ENCODE measurements at places on chromosomes 7 and 10. TPM values are rescaled to one million over a fixed set of nuclear protein-coding genes. Genes with fewer than 3 reads are reported as not detected.

The NEBL gene
- total RNA-seq, result 716 TPM

The UCN3 gene
- total RNA-seq, result not detected

DNA sequence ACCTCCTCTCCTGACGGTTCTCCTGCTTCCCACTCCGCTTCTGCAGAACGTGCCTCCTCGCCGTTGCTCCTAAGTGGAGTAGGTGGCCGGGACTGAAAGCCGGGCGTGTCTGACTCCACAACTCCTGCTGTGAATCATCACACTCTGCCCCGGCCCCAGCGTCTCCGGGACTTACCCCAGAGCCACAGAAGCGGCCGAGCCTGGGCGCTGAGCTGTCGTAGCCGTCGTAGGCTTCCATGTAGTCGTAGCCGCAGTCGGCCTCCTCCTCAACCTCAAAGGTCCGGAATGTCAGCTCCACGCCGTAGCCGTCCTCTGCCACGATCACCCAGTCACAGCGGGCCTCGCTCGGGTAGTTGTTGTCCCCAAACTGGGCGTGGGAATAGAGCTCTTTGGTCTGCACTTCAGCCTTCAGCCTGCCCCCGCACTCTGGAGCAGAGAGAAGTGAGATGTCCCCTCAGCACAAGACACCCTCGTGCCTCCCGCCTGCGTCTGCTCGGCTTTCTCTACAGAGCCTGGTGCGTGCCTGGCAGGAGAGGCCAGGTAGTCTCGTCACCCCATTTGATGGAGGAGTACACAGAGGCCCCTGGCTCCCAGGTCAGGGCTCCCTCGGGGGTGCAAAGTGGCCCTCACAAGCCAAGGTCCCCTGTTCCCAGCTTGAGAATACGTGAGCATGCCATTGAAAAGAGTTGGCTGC is 11.2 kb upstream of the OPALIN start:
- no peak for DNase-seq

DNA sequence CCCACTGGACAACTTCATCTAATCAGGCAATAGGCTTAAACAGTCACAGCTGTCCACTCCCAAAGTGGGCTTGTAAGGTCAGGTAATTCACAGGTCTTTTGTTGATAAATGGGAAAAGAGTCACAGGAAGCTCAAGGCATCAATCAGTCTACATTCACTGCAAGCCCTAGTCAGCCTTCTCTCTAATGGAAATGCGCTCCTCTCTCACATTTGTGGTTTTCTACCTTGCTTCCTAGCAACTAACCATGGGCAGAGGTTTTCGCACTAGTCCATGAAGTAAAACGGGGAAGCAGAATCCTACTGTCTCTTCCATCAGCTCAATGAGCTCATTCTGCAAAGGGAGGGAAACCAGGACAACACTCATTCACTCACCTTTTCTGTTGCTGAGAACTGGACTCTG is 53.5 kb upstream of the APBB1IP start:
- no peak for DNase-seq

- DNase-seq, result no peak
These were observed 19.6 kb downstream of the AKR1C1 start for GRCh38 chr10:4982764-4983226.

The KAZALD1 gene
- total RNA-seq, result 7.3 TPM

The GCK gene
- total RNA-seq, result 0.50 TPM

DNA sequence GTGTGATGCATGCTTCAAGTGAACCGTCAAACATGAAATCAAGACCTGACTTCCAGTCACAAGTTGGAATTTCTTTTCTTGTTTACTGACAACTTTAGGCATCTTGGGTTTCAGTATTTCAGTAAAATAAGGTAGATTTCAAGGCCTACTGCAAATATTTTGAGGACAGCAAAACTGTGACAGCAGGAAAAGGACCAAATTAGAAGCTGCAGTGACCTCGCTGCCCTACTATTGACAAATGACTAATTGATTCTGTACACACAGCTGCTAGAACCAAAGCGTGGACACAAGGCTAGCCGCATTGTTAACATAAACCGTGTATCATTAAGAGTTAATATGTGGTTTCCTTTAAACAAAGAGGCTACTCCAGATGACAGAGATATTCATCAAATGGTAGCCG is 105.7 kb upstream of the SEC61G start:
- no peak for DNase-seq

DNA sequence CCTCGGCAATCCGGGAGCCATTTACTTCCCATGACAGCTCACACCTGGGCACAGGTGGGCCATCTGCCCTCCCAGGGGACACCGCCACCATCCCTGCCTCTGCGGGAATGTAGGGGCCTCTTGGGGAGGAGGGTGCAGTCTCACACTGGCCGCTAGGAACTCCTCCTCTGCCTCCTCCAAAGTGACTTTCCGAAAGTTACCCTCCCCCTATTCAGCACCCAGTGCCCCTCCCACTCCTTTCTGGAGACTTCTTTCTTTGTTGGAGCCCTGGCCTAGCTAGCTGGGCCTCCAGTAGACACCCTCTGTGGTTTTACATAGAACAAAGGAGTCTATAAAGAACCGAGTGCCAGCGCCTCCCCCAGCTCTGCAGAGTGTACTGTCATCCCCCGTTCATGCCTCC is 45.8 kb upstream of the MNX1 start:
- DNase-seq, result no peak

- no peak for DNase-seq
These were observed 580 bp downstream of the FAM200A start for GRCh38 chr7:99551334-99551733.

DNA sequence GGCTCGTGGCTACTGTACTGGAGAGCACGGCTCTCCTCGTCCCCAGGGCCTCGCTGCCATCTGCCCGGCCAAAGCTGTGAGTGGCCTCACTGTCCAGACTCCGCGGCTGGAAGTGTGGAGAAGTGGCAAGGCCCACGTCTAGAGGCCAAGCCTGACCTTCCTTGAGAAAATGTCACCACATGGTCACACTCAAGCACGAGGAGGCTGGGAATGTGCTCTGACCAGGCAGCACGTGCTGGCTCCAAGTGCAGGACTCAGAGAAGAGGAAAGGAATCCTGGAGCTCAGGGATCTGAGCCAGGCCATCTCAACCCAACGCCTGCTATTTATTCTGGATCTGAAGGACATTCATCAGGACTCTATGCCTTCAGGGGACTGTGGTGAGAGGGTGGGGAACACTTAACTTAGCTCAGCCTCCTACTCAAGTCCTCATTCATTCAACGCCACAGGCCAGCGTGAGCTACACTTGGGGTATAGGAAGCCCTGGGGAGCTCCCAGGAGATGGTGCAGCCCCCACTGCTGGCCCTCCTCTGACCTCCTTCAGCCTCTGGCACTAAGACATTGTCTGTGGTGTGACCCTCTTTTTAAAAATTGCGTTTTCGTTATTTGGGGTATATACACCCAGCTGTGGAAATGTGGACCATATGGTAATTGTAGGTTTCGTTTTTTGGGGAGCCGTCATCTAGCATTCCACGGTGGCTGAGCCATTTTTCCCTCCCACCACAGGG is 29.0 kb downstream of the EN2 start:
- no peak for DNase-seq

The ACBD7 gene
- not detected for total RNA-seq

DNA sequence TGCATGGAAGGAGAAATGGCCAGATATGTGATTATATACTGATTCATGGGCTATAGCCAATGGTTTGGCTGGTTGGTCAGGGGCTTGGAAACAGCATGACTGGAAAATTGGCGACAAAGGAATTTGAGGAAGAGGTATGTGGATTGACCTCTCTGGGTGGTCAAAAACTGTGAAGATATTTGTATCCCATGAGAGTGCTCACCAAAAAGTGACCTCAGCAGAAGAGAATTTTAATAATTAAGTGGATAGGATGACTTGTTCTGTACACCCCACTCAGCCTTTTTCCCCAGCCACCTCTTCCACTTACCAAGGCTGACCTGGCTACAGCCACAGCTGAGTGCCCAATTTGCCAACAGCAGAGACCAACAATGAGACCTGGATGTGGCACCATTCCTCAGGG is 146.7 kb downstream of the GPR37 start:
- no peak for DNase-seq

DNA sequence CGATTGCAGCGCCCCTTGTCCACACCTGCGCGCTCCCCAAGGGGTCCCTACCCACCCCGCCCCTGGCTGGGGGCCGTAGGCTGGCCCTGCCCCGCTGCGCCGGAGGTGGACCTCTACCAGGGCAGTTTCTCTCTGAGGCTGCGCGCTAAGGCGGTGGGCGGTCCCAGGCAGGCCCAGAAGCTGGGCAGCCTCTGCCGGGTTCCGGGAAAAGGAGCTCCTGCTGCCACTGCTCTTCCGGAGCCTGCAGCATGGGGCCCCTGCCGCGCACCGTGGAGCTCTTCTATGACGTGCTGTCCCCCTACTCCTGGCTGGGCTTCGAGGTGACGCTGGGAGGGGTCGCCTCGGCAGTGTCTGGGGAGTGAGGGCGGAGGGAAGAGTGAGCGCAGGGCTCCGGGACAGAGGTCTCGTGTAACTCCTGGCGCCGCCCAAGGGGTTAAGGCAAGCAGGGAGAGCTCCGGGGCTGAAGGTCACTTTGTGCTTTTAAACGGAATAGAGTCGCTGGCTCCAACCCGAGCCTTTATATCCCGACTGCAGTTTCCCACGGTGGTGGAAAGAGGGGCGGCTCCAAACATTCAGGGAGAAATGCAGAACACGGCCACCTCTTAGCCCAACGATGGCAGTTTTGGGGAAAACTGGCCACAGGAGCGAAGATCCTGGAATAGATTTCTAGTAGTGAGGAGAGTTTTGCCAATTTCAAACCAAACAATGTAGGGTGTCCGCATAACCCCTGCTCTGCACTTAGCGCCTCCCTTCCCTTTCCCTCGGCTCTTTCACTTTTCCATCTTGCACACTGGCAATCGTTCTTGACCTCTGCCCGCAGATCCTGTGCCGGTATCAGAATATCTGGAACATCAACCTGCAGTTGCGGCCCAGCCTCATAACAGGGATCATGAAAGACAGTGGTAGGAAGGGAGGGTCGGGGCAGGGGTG is at the start of gene GSTK1:
GSTK1 (plus strand) TSS at position 176 of the 930 bp plus-strand sequence; CDS start at position 249, 73 bp downstream.
- peak; percentile 89 for DNase-seq

GRCh38 chr7:123528265-123528664 is 6.1 kb downstream of the IQUB start:
- DNase-seq, result no peak

The CELF2 gene
- total RNA-seq, result 80.2 TPM

The ANXA8 gene
- 0.37 TPM for total RNA-seq

DNA sequence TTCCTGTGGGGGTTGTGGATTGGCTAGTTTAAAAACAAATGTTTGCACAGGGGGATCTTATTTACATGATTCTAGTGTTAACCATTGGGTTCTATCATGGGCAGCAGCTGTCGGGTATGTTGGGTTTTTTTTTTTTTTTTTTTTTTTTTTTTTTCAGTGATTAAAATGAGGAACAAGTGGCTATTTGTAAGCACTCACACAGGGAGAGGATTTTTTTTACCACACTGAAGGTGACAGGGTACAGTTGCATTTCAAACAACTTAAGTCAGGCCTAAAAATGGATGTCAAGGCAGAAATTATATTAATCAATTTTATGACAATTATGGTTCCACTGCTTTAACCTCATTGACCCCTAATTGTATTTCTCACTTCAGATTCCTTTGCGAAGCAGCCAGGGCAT is 92.8 kb downstream of the CD36 start:
- DNase-seq, result no peak

GRCh38 chr7:123581162-123581459 is 20.5 kb upstream of the ASB15 start:
- no peak for DNase-seq

DNA sequence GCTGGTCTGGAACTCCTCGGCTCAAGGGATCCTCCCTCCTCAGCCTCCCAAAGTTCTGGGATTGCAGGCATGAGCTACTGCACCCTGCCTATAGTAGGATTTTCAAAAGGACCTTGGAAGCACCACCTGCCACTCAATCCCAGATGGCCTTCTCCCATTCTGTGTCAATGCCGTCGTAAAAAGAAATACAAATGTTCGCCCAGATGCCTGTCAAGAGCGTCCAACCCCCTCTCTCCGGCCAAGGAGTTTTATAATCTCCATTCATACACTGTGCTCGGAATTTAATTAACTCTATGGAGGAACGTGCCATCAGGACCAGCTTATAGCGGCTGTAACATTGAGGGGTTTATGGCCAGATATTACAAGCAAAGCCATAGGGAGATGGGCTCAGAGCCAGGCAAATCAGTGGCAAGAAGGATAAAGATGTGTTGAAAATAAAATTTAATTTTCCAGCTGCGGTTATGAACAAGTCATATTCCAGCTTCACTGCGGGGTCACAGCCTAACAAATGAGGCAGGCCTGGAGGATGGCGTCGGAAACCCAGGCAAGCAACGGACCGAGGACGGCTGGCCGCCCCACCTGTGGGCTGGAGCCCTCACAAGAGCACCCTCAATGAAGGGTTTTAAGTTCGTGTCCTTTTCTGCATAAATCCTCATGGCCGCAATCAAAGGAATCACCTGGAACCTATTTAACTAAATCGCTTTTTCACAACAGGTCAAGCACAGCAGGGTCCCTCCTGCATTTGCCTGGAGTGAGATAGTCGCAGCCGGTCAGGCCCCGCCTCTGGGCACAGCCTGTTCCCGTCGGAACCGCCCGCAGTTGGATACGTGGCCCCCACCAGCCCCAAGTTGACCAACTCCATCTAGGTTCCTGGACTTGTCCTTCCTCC is 374.5 kb upstream of the FOXK1 start:
- DNase-seq, result no peak

- DNase-seq, result no peak
These were observed 148.7 kb downstream of the ZMYND11 start for GRCh38 chr10:283916-284356.

The FAM13C gene
- 8.6 TPM for total RNA-seq

DNA sequence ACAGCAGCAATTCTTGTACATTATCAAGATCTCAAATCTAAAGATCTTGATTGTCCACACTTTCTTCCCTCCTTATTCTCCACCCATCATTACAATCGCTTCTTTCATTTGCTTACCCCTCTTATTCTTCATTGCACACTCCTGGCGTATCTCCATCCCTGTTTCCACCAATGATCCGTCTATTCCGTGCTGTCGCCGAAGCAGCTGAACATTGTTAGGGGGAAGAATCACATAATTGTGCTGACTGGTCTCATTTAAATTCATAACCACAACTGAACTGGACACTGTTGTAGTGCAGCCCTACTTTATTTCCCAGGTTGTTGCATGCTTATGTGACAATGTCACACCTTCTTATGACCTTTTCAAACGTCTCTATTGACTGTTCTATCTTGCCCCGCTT is 18.9 kb upstream of the NRP1 start:
- DNase-seq, result no peak

The MYH16 gene
- not detected for total RNA-seq

The CPA5 gene
- not detected for total RNA-seq

DNA sequence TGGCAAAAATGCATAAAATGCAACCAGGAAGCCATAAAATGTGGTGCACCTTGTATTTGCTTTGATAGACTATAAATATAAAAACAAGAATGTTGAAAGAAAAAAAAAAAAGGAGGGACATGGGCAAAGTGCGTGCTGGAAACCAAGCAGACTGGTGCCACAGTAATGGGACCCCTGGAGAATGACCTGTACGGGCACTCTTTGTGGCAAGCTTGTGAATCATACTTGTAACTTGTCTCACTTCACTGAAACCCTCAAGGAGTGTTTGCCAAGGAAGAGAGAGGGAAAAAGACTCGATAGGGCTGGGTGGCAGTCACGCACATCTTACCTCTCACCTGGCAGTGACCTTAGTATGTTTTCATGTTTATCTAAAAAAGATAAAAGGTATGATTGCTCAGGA is 1183.6 kb downstream of the GATA3 start:
- DNase-seq, result no peak

The TWIST1 gene
- 3.5 TPM for total RNA-seq

The ITGB8 gene
- 3.4 TPM for total RNA-seq

- no peak for DNase-seq
These were observed 66.5 kb upstream of the PRKG1 start for GRCh38 chr10:51007781-51008180.

Measured in heart right ventricle (tissue), 16 donors.